Right lobe of liver (tissue), 6 donors: ENCODE measurements at places on chromosomes 2 and 18. TPM values are rescaled to one million over a fixed set of nuclear protein-coding genes. Genes with fewer than 3 reads are reported as not detected.

DNA sequence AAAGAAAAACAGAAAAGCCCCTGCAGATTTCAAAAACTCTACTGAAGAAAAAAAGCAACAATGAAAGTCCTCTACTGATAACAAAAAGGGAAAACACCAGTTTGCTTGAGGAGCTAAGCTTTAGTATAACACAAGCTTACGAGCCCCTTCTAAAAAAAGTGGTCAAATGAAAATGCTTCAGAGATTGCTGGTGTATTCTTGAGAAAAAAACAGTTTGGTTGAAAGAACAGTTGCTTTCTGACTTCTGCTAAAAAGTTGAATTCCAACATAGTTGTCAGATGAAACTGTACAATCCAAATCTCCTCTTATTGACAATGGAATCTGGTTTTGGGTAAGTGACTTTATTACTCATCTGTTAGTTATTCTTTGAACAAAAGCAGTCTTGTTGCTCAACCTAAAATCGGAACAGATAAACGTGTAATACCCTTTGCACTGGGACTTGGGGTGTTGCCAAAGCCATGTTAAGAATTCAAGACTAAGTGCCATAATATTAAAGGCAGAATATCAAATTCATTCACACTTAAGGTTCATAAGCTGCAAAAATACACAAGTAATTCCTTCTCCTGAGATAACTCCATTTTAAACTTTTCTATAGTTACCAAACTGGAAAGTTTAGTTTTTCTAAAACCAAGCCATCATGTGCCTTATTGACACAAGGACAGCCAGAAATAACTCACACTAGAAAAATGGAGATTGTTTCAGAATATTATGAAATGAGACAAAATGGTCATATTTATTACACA, 45.3 kb upstream of the SPAG16 start:
- DNase-seq = peak; percentile 55

- peak; percentile 62 for DNase-seq
Measured at GRCh38 chr2:26767894-26768487, 3.9 kb downstream of the SLC35F6 start.

DNA sequence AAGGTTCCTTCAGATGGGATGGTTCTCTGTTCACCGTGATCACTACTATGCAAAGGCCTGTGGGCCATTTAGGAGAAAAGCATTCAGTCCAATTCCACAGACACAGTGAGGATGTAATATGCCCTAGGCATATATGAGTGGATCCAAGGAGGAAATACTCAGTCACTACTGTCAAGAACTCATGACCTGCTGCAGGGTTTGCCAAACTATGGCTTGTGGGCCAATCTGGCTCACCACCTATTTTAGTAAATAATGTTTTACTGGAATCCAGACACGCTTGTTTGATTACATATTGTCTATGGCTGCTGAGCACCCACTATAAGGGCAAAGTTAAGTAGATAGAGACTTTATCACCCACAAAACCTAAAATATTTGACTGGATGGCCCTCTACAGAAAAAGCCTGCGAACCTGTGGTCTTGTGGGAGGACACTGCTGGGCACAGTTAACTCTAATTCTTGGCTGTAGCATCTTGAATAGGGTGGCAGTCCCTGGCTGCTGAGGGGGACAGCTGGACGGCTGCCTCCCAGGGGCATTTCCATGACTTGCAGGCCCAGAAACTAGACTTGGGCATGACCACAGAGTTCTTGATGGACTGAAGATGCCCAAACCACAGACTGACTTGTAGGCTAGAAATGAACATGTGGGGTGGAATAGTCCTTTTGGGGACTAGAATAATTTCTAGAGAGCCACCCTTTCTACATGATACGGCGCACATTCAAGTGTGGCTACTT, 20.6 kb upstream of the LTBP1 start:
- DNase-seq = no peak

GRCh38 chr2:98731894-98732349, 990 bp upstream of the MGAT4A start:
- no peak for DNase-seq

GKN1 gene
- total RNA-seq = not detected
